ENCODE measurements at places on chromosomes 6 and 20.

DNA sequence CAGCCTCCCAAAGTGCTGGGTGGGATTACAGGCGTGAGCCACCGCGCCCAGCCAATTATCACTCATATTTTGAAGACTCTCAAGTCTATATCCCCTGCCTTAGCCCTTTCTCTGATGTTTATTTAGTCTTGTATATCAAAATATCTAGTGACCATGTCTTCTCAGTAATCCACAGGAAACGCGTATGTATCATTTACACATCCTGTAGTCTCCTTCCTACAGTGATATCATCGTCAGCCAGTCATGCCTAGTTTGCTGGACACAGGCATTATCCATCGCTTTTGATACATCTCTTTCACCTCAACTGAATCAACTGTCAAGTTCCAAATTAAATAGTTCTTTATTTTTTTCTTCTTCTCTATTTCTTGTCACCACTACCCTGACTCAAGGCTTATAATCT is 223.7 kb downstream of the NKAIN2 start:
- DNase-seq = no peak

- DNase-seq = no peak
Observed at GRCh38 chr6:134719286-134719685, 230.6 kb downstream of the ALDH8A1 start.

GRCh38 chr20:13220904-13221297 is at the start of gene ISM1:
ISM1 (plus strand) TSS chr20:13221274; CDS start chr20:13221777, 503 bp downstream.
- DNase-seq = peak; percentile 17

DNA sequence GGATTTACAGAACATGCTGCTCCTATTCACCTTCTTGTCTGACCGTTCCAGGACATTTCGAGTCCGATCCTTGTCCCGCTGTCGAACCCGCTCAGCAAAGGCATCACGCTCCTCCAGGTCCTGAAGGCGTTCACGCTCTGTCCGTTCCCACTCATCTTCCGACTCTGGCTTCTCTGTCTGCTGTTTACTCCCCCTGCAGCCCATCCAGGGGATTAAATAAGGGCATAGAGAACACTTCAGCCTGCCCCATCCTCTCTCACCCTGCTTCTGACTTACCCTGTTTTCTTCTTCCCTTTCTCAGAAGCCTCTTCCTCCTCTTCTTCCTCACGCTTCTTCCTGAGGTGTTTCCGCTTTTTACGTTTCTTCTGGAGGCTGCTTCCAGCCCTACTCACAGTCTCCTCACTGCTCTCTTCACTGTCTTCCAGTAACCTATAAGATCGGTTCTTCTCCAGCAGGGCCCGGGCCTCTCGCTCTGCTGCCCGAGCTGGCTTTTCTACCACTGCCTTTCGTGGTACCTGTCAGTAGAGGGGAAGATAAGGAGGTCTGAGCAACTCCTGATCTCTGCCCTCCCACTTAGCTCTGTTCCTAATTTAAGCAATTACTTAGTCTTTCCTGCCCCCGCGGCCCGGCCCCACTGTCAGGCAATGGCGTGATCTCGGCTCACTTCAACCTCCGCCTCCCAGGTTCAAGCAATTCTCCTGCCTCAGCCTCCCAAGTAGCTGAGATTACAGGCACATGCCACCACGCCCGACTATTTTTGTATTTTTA is 1.9 kb downstream of the DHX16 start:
- no peak for DNase-seq

DNA sequence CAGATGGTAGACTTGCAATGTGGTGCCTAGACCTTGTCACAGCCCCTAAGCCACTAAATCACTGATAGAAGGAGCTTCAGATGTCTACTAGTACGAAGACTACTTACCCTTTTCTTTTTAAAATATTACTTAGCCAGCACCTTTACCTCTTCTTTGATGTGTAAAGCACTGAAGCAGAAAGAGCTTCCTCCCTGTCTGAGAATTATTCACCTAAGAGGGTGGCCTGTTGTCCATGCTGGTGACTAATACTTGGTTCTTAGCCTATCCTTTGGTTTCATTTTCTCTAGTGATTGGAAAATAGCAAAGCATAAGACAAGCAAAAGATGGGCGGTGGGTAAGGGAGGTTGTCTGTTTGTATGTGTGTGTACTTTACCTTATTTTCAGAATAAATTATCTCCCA is 794.6 kb downstream of the TFAP2A start:
- no peak for DNase-seq

DNA sequence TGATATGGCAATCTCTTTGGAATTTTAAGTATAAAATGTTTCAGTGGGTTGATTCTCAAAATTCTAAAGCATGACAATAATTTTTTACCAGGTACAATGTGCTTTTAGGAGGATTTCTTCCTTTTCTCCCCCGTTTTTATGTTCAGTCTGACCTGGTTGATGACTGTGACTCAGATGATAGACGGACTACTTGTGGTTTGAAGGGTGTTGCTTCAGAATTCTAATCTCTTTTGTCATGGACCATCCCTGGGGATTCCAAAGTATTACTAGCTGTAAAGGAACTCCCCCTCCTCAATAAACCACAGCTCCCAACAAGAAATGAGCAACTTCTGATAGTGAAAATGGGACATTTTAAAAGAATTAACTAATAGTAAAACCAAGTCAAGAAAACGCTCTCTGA is 34.9 kb upstream of the TNFAIP3 start:
- no peak for DNase-seq

DNA sequence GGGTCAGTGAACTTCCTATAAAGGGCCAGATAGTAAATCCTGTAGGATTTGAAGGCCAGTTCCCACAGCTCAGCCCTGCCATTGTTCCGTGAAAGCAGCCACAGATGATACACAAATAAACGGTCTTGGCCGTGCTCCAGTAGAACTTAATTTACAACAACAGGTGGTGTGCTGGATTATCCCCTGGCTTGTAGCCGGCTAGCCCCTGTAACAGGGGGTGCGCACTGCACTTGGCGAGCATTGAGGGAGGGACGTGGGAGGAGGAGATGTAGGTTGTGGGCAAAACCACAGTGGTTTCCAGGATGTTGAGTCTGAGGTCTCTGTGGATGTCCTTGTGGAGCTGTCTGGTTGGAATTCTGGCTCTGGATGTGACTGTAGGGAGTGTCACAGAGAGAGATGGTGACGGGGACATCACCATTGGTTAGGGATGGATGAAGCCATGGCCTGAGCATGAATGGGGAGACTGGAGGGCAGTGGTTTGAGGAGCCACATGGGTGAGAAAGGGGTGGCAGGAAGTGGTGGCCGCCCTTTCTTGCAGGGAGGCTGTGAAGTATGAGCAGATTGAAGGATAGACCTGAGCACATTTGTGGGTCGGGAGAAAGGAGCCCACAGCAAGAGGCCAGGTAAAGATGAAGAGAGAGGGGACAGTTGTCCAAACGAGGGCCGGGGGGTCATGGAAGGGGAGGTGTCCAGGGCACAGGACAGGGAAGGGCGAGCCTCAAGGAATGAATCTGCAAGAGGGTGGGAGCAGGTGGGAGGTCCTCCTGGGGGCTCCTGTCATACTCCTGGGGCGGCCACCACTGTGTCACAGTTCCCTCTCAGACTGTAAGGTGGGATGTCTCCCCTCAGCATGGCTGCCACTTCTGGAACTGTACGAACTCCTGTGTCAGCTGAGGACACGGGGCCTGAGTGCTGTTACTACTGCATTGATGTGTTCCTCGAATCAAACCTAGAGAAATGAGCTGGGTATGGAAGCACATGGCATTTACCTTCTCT is 53.6 kb downstream of the CDH26 start:
- no peak for DNase-seq

DNA sequence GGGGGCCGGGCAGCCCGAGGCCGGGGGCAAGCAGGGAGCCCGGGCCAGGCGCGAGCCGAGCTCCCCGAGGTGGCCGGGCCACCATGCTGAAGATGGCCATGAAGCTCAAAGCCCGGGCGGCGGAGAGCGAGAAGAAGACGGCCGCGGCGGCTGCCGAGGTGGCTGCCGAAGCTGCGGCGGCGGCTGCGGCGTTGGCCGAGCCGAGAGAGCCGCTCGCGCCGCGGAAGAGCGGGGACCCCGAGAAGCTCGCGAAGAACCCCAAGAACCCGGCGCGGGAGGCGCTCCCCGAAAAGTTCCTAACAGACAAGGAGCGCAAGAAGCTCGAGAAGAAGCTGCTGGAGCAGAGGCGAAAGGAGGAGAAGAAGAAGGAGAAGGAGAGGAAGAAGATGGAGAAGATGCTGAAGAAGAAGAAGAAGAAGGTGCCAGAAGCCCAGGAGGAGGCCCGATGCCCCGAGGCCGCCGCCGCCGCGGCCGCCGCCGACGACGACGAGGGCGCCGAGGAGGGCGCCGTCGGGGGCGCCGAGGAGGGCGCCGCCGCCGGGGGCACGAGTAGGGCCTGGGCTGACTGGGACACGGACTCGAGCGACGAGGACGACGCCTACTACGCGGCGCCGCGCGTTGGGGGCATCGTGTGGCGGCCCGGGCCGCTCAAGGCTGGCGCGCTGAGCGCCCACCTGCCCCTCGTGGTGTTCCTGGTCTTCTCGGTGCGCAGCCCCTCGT is 37.4 kb downstream of the GNAS start:
- no peak for DNase-seq

DNA sequence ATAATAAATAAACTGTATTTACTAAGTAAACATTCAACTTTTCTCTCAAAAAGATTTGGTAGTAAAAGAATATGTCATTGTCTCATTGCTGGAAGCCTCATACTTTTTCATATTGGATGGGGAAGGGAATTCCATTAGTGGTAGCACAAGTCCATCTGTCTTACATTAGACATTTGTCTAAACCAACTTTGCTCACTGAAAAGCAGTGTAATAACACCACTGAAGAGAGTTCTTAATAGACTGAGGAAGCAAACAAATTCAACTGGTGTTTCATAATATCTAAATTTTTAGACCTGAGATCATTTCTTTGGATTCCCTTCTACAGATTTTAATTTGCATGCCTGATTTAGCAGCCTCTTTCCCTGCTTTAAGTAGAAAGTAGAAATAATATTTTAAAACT is 62.7 kb downstream of the PLCB1 start:
- DNase-seq = no peak

DNA sequence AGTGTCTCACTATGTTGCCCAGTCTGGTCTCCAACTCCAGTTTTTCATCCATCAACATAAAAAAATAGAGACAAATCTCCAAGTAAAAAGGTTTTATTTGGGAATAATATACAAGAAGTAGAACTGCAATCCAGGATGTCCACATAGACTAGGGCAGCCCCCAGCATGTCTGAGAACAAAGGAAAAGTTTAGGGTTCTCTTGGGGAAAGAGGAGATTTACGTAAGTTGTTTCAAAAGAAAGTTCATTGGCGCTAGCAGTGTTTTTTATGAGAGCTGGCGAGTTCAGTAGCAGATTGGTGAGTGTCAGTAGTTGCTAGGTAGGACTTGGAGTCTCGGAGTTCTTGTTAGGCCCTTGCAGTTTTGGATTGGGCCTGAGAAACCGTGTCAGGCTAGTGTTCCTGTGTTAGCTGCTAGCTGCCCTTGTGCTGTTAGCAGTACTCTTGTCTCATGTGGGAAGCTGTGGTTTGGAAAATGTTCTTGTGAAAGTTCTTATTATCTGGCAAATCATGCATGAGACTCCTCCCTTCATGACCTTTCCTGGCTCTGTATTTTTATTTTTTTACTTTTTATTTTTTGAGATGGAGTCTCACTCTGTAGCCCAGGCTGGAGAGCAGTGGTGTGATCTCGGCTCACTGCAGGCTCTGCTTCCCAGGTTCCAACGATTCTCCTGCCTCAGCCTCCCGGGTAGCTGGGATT is 24.7 kb downstream of the TTLL9 start:
- no peak for DNase-seq

DNA sequence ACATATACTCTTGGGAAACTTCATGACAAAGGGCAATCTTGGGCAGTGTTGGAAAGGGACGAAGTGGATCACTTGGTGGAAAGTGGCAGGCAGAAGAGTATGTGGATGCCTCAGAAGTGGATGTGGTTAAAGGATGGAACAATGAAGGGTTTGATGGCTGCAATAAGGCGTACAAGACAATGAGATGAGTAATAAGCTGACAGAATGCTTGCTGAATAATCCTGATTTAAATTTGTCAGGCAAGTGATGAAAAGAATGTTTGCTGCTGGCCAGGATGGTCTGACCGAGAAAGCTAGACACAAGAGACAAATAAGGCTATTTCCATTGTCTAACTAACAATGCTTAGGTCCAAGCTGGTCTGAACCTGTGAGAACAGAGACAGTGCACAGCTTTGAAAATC is 61.6 kb upstream of the CEP85L start:
- DNase-seq = no peak

GRCh38 chr6:37491171-37491829 is 8.4 kb downstream of the CCDC167 start:
- DNase-seq = no peak

DNA sequence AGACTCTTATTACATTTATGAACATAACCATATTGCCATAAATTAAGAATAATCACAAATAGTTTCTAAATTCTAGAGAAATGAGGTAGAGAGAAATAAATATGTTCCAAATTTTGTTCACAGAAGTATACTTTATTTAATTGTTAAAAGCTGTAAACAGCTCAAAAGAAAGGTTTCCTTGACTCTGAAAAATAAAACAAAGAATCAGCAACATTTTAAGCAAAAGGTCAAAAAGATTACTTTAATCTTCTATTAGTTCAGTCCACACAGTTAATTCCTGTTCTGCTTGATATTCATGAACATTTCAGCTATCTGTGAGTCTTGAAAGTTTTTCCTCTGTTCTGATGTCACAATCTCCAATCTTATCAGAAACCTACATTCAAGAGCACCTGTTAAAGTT is 197.9 kb downstream of the GJA1 start:
- no peak for DNase-seq

DNA sequence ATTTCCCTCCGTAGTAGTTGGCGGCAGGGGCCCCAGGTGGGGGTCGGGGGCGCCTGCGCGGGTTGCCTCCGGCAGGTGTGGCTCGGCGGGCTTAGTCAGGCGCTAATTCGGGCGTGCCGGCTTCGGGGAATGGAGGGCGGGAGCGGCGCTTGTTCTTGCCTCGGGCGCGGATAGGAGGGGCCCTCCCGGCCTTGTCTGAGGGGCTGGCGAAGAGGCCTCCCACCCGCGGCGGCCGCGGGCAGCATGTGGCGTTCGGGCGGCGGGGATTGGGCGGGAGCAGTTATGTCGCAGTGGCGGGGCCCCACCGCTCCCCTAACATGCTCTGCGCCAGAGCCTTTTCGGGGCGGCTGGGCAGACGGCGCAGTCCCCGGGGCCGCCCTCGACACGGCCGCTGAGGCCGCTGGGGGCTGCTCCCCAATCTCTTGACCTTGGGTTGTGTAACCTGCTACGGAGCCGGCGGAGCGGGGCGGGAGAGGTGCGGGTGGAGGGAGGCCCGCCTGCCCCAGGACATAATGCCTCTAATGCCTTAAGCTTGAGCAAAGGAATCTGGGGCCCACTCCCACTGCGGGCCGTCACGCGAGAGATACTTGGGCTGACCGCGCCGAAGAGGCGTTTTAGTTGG is 1.1 kb downstream of the AMD1 start:
- DNase-seq = peak; percentile 60

DNA sequence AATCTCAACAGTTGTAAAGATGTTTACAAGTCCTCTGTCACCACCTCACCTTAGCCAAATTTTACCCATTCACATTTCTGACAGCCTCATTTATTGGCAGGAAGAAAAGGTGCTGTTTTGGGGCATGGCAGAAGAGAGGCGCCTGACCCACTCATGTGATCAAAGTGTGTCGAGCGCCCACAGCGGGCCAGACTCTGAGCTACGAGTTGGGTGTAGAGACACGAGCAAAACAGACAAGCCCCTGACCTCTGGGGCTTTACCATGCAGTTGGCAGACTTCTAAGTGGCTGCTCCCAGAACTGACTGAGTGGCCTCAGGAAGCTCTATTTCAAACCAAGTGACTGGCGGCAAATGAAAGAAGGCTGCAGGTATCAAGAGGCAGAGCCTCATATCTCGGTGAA is 167.0 kb downstream of the SOBP start:
- no peak for DNase-seq
